Activated CD8-positive, alpha-beta memory T cell treated with anti-CD3 and anti-CD28 coated beads for 48 hours (primary cell): ENCODE measurements at places on chromosomes 2 and 18.

GRCh38 chr2:4445821-4446220 is 742.4 kb downstream of the DCDC2C start:
- DNase-seq = no peak

DNA sequence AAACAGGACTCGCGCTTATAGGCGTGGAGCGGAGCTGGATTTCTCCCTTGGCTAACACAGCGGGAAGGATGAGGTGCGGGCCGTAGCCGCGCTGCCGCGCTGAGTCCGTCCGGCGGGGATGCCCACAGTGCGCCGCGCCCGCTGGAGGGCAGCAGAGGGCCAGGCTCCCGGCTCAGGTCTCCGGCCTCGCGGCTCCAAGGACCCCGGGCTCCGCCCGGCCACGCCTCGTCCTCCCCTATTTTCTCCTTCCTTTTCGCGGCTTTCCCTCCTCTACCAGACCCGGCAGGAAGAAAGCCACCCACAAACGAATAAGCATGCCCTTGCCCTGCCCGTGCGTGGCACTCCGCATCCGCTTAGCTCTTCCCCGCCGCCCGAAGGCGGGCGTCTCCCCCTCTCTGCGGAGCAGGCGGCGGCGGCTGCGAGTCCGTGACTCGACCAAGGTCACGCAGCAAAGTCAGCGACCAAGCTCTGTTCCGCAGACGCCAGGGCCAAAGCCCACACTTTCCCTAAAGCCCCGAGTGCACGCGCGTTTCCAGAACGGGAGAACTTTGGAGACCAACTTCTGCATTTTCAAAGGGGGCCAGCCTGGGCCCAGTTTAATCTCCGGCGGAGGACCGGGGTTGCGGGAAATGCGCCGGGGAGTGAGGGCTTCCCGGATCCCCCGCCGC is 48.5 kb downstream of the KCNIP3 start:
- DNase-seq = peak; percentile 38

DNA sequence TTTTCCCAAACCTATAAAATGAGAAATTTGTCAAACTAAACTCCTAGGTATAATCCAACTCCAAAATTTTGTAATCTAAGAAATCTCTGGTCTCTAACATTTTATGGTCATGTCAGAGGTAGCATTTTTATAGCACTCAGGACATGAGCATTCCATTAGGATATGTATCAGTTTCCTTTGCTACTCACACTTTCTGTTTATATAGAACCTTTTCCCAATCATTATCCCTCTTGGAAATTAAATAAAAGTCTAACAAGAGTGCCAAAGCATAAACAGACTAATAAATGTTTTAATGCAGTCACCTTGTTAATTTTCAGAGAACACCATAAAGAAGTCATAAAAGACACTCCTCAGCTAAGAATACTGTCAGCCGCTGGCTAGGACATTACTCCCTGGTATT is 300.0 kb upstream of the CWC22 start:
- no peak for DNase-seq

GRCh38 chr2:100063459-100063953 is 78.9 kb downstream of the AFF3 start:
- DNase-seq = no peak

- no peak for DNase-seq
Measured at GRCh38 chr2:36594849-36595248, 3.1 kb downstream of the FEZ2 start.

- DNase-seq = no peak
Measured at GRCh38 chr2:155308367-155309009, 610.0 kb downstream of the KCNJ3 start.

- DNase-seq = no peak
Measured at GRCh38 chr2:45649462-45649857, 2.0 kb upstream of the PRKCE start.

- DNase-seq = no peak
Measured at GRCh38 chr2:190674966-190675650, 26.2 kb downstream of the NAB1 start.

DNA sequence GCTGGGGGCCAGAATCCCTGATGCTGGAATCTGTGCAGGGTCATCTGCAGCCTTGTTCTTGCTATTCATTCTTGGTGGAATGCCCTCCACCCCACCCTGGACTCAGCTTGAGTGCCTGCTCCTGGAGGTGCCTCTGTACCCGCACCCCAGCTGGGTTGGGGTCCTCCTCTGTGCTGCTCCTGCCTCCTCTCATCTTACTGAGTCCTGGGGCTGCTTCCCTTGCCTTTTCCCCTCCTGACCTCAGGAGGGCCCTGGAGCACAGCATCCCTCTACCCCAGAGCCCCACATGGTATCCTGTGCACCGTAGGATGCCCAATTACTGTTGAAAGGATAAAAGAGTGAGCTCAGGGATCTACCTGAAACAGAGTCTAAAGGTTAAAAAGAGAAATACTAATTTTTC is 81.6 kb downstream of the CIB4 start:
- no peak for DNase-seq

GRCh38 chr2:109134741-109135358 is 5.8 kb downstream of the SH3RF3 start:
- DNase-seq = no peak

- DNase-seq = no peak
Measured at GRCh38 chr2:37871456-37872191, 53.5 kb upstream of the RMDN2 start.

- DNase-seq = no peak
Measured at GRCh38 chr2:163044114-163044513, 205.5 kb upstream of the KCNH7 start.

- no peak for DNase-seq
Measured at GRCh38 chr18:75377258-75377657, 50.2 kb downstream of the SMIM21 start.

DNA sequence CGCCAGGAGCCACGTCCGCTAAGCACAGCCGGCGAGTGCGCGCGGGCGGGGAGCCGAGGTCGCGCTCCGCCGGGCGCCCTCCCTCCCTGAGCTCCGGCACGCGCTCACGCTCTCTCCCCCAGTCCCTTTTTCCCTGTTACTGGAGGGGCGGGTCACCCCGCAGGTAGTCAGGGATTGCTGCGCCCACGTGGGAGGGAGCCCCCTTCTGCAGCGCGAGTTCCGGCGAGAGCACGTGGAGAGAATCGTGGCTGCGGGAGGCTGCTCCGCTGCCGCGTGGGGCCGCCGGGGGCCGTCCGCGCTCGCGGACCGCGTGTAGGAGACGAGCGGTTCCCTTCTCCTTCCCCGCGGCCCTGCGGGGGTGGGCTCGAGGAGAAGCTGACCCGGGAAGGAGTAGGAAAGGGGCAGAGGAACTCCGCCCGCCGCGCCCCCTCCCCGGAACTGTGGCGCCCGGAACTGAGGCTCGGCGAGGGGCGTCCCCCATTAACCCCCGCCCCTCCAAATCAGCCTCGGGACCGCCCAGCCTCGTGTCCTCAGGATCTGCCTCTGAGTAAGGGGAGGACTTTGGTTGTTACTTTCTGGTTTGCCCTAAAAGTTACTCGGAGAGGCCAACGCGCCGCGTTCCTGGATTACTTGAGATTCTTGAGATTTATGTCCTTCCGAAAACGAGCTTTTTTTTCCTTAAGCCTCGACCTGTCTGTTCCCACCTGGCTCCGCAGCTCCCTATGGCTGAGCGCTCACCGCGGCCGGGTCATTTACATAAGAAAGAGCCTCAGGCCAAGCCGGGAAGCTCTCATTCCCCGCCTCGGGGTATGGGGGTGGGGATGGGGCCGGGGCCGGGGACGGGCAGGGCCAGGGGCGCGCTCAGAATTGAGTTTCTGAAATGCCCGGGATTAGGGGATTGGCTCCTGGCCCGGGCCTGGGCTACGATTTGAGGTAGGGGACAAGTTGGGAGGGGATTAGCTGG is 1.1 kb downstream of the HK2 start:
- DNase-seq = peak; percentile 47

- no peak for DNase-seq
Measured at GRCh38 chr2:101710471-101711318, 13.2 kb downstream of the MAP4K4 start.

GRCh38 chr2:71071681-71072398 is 3.4 kb downstream of the NAGK start:
- DNase-seq = peak; percentile 26

DNA sequence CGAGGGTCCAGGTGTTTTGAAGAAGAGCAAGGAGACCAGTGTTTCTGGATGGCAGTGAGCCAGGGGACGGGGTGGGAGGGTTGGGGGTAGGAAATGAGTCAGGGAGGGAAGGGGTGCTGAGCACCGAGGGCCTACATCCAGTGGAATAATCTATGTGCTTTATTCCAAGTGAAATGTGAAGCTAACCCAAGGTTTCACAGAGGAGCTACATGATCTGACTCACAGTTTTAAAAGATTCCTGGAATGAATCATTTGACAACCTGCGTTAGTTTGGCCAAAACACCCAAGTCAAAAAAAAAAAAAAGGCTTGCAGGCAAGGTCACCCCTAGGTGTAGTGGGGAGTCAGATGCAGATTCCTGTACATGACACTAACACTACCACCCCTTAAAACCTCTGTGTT is 419.7 kb upstream of the MEX3C start:
- DNase-seq = no peak

- DNase-seq = no peak
Measured at GRCh38 chr18:77254711-77255405, 5.2 kb downstream of the GALR1 start.

- no peak for DNase-seq
Measured at GRCh38 chr2:54417577-54417976, 38.5 kb upstream of the SPTBN1 start.

DNA sequence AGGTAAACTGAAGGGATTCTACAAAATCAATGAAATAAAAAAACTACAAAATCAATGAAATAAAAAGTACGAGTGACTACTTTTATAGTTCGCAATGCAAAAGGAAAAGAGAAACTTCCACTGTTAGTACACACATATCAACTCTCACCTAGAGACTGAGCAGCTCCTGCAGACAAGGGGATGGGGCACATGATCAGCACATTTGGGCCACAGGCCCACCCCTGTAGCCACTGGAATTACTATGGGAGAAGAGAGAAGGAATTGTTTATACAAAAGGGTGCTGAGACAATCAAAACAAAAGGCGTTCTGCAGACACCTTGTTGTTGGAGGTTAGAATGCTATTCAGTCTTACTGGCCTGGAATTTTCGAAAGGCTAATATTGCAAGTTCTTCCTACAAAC is 34.7 kb upstream of the CD226 start:
- DNase-seq = no peak

- no peak for DNase-seq
Measured at GRCh38 chr2:45156605-45157004, 147.4 kb upstream of the SIX2 start.

DNA sequence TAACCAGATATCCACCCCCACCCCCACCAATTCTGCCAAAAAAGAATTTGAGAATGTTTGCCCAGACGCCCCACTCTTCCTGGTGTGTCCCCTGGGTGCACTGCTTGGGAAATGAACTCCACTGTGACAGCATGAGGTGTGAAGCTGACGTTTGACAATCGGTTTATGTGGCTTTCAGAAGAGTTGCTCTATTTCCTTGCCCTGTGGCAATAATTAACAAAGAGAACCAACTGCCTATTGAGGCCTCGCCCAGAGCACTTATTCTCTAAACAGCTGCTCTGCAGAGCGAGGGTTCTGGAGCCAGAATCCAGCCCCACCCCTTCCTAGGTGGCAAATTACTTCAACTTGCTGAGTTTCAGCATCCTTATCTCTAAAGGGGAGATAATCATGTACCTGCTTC is 115.8 kb upstream of the SIX3 start:
- DNase-seq = no peak

- DNase-seq = no peak
Measured at GRCh38 chr2:7037340-7038333, 120.4 kb downstream of the RNF144A start.

GRCh38 chr2:231250698-231251097 is 52.3 kb downstream of the ARMC9 start:
- no peak for DNase-seq

GRCh38 chr2:149205143-149205542 is 125.2 kb upstream of the LYPD6 start:
- DNase-seq = no peak

DNA sequence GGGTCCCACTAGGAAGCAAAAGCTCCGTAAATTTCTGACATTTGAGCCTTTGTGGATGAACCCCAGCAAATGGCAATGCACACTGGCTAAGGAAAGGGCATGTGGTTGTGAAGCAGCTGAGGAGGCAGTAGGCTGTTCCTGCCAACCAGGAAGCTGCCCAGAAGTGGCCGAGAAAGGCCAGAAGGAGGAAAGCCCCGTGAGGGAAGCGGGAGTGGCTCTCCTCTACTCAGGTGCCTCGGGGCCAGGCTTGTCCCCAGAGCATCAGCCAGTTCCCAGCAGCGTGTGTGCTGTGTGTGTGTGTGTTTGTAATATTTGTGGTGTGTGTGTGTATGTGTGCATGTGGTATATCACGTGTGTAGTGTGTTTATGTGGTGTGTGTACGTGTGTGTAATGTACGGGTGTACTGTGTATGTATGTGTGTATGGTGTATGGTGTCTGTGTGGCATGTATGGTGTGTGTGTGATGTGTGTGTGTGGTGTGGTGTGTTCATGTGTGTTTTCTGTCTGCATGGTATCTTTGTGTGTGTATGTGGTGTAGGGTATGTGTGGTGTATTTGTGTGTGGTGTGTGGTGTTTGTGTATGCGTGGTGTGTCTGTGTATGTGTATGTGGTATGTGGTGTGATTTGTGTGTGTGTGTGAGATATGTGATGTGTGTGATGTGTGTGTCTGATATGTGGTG is 90.6 kb downstream of the APOB start:
- no peak for DNase-seq

DNA sequence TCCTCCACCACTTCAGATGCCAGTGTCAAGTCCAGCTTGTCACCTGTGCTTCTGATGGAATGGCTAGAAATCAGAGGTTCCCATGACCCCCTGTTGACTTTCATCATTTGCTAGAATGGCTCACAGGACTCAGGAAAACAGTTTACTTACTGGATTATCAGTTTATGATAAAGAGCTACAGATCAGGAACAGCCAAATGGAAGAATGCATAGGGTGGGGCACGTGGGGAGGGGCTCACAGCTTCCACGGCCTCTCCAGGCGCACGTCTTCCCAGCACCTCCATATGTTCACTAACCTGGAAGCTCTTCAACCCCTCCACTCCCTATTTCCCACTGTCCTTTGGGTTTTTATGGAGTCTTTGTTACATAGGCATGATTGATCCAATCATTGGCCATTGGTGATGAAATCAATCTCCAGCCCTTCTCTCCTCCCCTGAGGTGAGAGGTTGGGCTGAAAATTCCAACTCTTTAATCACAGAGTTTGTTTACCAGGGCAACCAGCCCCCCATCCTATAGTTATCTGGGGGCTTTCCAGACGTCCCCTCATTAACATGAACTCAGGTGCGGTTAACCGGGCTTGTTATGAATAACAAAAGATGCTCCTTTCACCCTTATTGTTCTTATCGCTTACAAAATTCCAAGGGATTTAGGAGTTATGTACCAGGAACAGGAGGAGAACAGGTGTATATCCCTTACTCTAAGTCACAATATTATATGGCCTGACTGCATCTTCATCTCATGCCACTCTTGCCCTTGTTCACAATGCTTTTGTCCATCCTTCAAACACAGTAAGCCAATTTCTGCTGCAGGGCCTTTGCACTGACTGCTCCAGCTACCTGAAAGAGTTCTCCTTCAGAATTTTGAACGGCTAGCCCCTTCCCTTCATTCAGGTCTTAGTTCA is 35.2 kb downstream of the ANXA4 start:
- no peak for DNase-seq
